ENCODE measurements at places on chromosomes 1 and 21.

DNA sequence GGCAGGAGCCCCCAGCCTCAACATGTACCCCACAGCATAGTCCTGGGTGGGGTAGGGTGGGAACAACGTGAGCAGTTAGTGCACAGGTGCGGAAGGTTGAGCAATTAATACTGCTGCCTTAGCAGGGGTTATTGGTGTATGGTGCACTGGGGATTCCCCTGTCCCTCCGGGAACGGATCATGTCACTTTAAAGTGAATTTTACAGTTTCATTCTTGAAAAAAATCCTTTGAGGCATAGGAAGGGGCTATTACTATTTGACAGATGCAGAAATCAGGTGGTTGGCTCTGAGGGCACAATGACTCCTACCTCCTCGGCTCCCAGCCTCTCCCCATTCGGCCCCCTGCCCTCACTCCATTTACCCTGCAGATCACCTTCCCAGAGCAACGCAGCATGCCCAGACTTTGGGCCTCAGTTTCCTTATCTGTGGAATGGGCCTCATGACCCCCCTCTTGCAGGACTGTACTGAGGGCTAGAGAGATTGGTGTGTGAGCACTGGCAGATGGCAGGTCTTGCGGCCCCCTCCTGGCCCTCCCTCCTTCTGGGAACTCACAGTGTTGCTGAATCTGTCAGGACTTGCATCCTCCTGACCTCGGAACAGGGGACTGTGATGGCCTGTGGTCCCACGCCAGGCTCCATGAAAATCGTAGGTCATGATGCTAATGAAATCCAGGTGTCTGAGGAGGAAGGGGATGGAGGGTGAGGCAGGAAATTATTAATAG is 5.1 kb upstream of the MYBPH start:
- no peak for DNase-seq

- DNase-seq = no peak
Measured at GRCh38 chr1:105700723-105701122, 1355.8 kb upstream of the PRMT6 start.

GRCh38 chr1:118143831-118144230 is 41.2 kb downstream of the SPAG17 start:
- DNase-seq = no peak

GRCh38 chr1:212188599-212189351 is 96.4 kb upstream of the PPP2R5A start:
- DNase-seq = no peak

DNA sequence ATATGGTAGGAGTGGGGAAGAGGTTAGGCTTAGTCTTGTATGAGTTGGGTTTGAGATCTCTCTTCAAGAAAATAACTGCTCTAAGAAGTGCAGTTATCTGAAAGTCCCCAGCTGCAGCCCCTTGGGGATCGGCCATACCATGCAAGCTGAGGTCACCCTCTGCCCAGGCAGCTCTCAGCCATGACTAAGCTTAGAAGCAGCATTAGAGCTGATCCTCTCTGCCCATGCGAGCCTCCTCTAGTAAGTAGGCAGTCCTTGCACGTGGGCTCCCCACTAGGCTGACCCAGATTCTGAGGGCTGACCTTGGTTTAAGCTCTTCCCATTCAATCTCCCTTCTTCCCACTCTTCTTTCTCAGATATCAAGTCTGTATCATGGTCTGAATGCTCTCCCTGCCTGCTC is 121.0 kb upstream of the UBE2U start:
- no peak for DNase-seq

- DNase-seq = no peak
Measured at GRCh38 chr1:221701570-221702186, 40.2 kb downstream of the DUSP10 start.

DNA sequence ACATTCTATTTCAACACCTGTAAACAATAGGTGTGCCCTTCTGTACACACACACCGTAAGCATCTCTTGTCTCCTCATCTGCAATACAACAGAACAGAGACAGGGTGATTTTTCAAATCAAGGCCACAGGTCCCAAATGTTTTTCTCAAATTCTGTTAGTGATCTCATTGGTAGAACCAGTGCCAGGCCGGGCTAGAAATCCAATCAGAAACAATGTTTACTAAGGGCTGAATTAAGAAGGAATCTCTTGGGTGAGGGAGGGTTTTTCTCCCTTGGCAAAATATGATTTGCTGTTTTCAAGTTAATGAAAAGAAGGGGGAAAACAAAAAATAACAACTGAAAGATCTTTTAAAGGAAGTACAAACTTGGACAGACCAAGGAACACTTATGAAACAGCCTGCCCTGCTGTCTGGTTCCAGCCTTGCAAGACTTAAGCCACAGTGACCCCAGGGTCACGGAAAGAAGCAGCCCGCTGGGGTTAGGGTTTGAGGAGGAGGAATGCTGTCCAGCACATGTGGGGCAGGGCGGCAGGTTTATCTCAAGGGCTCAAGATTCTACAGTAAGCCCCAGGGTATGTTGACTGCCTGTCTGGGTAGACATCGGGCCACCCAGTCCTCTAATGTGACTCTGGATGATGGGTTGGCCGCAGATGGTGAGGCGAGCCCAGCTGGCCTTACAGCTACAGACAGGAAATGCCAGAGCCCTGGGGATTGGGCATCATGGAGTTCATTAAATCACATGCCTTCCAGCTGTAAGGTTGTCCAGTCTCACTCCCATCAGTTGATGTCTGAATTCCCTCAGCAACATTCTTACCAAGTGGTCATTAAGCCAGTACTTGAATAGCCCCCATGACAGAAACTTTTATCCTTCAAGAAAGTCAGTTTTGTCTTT is 73.3 kb upstream of the SLC44A3 start:
- no peak for DNase-seq

DNA sequence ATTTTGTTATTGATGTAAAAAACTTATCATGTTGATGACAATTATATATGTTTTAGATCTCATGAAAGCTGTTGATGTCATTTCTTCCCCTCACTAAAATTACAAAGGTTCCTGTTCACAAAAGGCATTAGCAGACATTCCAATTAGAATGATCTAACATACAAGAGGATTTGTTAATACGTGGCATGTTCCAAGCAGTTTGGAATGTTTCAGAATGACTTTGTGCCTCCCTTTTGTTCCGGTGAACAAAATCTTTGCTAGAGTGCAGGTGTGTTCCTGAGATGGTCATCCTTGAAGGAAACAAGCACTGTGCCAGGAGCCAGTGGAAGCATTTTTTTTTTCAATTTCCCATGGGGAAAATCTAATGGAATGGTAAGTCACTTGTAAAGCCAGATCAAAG is 108.0 kb upstream of the KCTD3 start:
- DNase-seq = no peak

DNA sequence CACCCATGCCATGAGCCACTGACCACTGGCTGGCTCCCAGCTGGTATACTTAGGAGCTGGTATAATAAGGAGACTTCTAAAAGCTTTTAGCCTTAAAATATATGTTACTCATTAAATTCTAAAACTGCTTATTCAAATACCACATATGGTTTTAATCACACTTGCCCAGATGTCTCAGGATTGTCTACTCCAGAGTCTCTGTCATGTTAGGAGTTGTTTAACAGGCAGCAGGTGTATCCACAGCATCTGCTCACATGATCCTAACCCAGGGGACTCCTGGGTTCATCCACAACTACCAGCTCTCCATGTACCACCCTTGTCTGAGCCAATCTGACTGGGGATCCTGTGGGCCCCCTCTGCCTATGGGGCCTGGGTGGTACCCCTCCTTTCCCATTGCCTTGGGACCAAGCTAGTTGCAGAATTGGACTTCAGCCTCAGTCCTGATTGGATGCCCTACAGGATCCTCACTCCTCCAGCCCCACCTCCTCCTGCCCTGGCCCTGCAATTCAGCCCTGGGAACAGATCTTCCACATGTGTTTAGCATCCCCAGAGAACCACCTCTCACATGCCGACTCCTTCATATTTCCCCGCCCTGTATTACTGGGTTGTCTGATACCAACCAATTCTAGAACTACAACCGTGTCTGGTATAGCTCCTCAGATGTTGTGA is 61.3 kb downstream of the BCAR3 start:
- DNase-seq = peak; percentile 51

- no peak for DNase-seq
Measured at GRCh38 chr1:12415038-12415466, 185.2 kb downstream of the VPS13D start.

DNA sequence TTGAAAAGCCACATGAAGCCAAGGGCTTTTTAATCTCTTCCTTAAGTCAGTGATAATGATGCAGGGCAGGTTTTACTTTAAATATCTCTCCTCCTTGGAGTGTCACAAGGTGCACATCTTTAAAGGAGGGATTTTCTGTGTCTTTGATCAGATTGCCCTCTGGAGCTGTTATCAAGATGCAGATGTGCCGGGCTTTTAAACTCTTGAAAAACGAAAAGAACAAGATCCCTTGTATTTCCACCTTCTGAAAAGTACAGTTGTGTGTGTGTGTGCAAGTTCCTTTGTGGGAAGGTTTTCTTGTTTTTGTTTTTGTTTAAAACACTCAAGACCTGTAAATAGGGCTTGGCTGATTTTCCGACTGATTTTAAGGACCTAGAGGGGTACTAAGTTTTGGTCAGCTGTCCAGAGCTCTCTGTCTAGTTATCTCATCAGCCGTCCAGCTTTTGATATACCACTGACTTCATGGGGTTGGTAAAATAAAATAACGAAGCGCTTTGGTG is 1.6 kb downstream of the MARK1 start:
- DNase-seq = no peak

GRCh38 chr1:46131093-46131492 is 1.3 kb downstream of the PIK3R3 start:
- no peak for DNase-seq

DNA sequence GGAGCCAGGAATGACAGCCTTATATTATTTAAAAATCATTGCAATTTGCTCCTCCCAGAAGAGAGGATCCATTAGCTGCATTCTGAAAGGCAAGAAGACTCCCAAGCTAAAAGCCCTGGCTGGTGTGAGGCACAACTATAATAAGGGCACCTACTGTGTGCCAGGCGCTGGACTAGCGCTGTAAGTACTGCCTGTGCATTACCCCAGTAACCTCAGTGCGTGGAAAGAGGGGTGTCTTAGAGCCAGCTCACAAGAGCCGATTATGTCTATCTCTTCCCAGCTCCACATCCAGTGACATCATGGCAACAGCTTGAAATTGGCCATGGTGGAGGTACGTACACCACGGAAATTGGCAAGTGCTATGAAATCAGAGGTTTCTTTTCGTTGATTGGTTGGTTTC is 141.7 kb upstream of the IRF2BP2 start:
- DNase-seq = no peak

DNA sequence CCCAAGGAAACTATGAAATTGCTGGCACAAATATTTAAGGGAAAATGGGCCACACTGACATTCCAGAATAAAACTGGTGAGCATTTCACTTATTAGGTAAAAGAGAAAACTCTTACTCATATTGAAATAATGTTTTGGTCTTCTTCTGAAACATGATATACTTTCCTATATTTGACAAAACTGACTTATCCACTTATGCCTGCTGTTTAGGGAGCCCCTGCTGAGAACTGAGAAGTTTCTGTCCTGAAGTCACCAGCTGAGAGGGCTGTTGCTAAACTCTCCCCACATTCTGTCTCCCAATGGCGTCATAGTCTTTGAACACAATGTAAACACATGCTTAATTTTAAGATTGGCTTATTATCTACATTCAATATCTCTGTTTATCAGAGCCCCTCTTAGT is 46.8 kb upstream of the ZC3H11B start:
- DNase-seq = peak; percentile 26

DNA sequence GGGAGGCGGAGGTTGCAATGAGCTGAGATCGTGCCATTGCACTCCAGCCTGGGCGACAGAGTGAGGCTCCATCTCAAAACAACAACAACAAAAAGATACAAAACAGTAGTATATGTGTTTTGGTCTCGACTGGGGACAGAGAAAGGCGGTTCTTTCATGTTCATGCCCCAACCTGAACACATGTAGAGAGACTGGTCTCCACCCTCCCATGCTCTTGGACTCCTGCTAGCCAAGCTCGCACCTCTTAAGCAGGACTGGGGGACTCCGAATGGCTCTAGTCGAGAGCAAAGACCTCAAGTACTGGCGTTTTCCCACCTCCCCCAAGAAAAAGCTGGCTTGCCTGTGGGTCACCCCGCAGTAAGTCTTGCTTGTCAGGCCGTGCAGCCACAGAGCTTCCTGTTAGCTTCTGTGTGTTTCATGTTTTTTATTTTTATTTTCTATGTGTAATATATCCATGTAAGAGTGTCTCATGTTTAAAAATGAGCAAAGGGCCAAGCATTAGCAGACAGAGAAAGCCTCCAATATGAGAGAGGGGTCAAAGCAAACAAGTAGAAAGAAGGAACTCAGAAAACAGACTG is 91.6 kb downstream of the SCCPDH start:
- no peak for DNase-seq

- no peak for DNase-seq
Measured at GRCh38 chr1:225526878-225527277, 99.0 kb upstream of the LBR start.

GRCh38 chr1:115632251-115633026 is 9.3 kb upstream of the VANGL1 start:
- no peak for DNase-seq

- no peak for DNase-seq
Measured at GRCh38 chr1:67359592-67359991, 51.9 kb downstream of the IL12RB2 start.

DNA sequence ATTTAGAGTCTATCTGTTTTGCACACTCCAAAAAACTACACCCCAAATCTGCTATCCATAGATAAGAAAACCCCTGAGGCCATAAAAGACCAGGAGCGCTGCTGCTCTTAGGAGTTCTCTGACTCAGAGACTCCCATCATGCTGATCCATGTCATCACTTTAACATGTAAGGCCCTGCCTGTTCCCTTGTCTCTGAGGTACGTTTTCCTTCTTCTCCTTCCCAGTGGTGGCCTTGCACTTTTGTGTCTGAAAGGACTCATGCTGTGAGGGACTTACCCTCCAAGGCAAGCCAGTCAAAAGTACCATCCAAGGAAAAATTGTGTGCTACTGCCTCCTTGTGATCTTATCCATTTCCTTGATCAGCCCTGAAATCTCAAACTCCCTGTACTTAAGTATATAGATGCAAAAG is 427.4 kb upstream of the NCAM2 start:
- DNase-seq = no peak

DNA sequence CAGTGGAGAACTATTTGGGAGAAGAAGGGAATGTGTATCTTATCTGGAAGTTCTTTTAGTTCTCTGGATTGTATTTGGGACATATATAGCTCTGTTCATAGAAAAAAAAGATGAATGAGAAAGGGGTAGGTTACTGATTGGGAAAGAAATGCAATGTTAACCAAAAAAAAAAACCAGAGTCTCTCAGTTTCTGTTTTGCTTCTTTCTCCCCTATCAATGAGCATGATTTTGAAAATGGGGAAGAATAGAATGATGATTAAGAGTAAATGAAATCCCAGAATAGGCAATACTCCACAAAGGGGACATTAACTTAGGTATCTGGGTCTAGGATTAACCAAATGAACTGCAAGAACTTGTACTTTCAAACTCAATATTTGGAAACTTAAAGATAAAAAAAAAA is 92.9 kb downstream of the RHOU start:
- no peak for DNase-seq

GRCh38 chr1:177077006-177077405 is 87.5 kb downstream of the ASTN1 start:
- no peak for DNase-seq

DNA sequence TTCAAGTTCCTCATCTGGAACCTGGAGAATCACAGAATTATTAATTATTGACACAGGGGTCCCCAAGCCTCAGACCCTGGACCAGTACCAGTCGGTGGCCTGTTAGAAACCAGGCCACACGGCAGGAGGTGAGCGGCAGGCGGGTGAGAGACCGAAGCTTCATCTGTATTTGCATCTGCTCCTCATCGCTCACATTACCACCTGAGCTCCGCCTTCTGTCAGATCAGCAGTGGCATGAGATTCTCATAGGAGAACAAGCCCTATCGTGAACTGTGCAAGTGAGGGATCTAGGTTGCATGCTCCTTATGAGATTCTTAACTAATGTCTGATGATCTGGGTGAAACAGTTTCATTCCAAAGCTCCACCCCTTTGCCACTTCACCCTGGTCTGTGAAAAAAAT is 125.9 kb downstream of the C1orf21 start:
- DNase-seq = no peak

Measured in BJ (cell line).